ENCODE measurements at places on chromosomes 5 and 9.

- DNase-seq = no peak
These were observed 99.4 kb downstream of the MTREX start for GRCh38 chr5:55407059-55407684.

GRCh38 chr9:16524078-16524477, 346.4 kb downstream of the BNC2 start:
- no peak for DNase-seq

- DNase-seq = no peak
These were observed 165.4 kb downstream of the EPB41L4A start for GRCh38 chr5:112253478-112254250.

DNA sequence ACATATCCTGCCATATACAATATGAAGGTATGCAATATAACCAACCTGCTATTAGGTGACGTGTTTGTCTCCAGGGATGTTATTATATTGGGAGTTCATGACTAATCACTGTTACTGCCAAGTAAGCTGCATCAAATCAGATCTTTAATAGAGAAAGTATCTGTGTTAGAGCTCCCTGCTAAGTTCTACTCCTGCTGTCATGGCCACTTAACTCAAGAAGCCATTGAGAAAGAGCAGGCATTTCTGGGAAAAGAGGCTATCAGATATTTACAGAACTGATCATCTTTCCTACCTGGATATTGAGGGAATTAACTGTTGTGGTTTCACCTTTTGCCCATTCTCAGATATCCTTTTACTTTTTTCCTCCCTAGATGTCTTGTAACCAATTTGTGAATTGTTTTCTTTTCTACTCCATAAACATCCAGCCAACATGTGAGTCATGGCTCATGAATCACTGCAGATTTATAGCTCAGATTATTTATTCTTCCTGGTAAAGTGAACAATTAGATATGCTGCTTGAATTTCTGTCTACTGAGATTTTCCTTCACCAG, 634.8 kb upstream of the FAM174A start:
- DNase-seq = no peak

- DNase-seq = no peak
These were observed 452.4 kb upstream of the WWC1 start for GRCh38 chr5:167839065-167839464.

- DNase-seq = no peak
These were observed 42.1 kb downstream of the FAF2 start for GRCh38 chr5:176490301-176490700.

Measured in suprapubic skin (tissue), 4 donors.